Vagina (tissue), 2 donors: ENCODE measurements at places on chromosomes 3 and 15. TPM values are rescaled to one million over a fixed set of nuclear protein-coding genes. Genes with fewer than 3 reads are reported as not detected.

GRCh38 chr15:56467616-56468015 is 2.7 kb upstream of the MNS1 start:
- no peak for DNase-seq

- no peak for DNase-seq
Observed at GRCh38 chr3:13951184-13951583, 71.3 kb upstream of the WNT7A start.

The XRN1 gene
- 45.7 TPM for total RNA-seq

- no peak for DNase-seq
Observed at GRCh38 chr3:30632065-30632464, 25.7 kb downstream of the TGFBR2 start.

DNA sequence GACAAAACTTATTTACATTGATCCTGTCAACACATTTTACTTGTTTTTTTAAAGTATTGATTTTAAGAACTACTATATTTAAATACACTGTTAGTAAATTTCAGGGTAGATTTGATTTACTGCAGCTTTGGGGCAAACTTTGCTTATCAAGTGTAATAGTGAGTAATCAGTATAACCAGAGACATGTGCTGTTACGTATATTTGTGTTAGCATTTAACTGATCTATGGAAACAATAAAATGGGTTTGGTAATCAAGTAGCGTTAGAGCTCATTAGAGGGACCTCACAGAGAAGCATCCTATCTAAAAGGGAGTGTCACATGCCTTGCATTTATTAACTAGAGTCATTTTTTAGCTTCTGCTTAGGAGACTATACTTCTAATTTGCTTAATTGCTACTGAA is 131.5 kb upstream of the ALCAM start:
- no peak for DNase-seq

The KIF7 gene
- total RNA-seq: 7.9 TPM

DNA sequence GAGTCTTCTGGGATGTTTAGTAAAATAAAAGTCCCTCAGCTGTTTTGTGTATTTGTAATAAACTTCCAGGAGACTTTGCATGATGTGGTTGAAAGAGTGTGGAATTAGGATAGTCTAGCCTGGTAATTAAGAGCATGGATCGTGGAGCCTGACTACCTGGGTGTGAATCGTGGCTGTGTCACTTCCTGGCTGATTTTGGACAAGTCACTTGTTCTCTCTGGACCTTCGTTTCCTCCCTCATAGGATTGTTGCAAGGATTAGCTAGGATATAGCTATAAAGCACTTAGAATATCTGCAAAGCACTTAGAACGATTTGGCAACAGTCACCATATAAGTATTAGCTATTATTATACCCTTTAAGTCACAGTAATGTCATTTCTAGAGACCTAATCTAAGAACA is 40.2 kb downstream of the SLMAP start:
- DNase-seq: no peak

The RASA2 gene
- 18.4 TPM for total RNA-seq

- no peak for DNase-seq
Observed at GRCh38 chr3:103052236-103052830, 617.5 kb downstream of the ZPLD1 start.

DNA sequence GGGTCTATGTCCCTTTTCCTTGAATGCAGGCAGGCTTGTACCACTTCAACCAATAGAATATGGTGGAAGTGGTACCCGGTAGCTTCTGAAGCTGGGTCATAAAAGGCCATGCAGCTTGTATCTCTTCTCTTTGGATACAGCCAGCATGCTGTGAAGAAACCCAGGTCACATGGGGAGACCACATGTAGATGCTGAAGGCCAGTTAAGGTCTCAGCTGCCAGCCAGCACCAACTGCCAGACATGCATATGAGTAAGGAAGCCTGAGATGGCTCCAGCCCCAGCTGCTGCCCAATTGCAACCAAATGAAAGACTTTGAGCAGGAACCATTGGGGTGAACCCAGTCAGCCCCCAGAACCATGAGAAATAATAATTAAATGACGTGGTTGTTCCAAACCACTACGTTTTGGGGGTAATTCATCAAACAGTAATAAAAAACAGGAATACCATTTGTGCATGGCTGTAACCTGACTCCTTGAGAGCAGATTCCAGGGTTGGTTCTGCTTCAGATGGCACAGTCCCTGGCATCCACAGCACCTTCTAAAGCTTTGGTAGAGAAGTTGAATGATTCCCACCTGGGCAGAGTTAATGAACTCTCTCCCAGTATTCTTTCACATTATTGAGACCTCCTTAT is 3.8 kb downstream of the RBP2 start:
- no peak for DNase-seq

The MYL3 gene
- total RNA-seq: not detected
